DMS79 (cell line): ENCODE measurements at places on chromosomes 13 and 19.

GRCh38 chr13:100957741-100958140 lies 283.1 kb upstream of the TMTC4 start:
- DNase-seq: no peak

DNA sequence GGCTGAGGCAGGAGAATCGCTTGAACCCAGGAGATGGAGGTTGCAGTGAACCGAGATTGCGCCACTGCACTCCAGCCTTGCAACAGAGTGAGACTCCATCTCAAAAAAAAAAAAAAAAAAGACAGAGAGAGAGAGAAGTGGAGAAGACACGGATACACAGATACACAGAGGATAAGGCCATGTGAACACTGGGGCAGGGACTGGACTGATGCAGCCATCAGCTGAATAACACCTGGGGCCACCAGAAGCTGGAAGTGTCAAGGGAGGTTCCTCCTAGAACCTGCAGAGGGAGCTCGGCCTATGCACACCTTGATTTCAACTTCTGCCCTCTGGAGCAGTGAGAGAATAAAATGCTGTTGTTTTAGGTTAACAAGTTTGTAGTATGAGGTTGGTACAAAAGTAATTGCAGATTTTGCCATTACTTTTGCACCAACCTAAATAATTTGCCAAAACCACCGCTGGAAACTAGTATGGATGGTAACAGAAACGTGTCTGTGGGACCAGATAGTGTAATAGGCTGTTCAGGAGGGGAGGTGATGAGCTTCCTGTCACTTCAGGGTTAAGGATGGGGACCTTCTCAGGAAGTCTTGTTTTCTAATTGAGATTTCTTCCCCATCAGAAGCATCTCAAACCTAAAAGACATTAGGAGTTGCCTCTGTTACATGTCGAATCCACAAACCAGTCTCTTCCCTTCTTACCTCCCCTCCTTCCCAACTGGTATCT lies 36.4 kb upstream of the IGSF23 start:
- no peak for DNase-seq

DNA sequence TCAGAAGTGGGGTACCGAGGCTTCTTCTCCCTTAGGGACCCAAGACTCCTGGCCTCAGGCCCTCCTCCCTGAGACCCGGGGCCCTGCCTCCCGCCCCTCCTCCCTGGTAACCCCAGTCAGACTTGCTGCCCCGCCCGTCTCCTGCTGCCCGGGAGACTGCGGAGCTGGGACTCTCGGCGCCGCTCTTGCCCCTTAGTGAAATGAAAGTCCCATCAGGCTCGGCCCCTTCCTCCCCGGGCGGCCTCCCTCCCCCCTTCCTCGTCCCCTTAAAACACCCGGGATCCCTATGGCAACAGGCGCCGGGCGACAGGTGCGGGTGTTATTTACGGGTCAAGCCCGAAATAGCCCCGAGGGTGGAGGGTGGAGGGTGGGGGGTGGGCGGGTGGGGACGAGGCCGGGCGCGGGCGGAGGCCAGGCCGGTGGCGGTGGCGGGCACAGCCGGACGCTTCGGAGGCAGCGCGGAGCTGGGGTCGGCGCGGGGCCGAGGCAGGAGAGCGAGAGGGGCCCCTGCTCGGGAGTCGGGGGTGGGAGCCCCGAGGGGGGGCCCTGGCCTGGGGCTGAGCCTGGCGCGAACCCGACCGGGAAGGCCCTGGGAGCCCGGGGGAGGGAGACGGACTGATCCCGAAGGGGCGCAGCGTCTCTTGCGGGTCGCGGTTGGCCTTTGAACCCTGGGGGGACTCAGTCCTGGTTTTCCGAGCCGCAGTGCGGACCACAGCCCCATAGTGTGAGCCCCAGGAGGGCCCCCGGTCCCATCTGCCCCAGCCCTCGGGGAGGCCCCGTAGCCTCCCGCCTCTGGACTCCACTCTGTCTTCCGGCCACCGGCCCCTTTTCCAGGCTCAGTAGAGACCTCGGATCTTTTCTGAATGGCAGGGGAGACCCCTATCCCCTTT lies at the start of gene CACNG6:
CACNG6 (plus strand) TSS at position 414 of the 890 bp plus-strand sequence. CDS start 1,241 bp downstream, outside the sequence.
- DNase-seq: peak; percentile 40

DNA sequence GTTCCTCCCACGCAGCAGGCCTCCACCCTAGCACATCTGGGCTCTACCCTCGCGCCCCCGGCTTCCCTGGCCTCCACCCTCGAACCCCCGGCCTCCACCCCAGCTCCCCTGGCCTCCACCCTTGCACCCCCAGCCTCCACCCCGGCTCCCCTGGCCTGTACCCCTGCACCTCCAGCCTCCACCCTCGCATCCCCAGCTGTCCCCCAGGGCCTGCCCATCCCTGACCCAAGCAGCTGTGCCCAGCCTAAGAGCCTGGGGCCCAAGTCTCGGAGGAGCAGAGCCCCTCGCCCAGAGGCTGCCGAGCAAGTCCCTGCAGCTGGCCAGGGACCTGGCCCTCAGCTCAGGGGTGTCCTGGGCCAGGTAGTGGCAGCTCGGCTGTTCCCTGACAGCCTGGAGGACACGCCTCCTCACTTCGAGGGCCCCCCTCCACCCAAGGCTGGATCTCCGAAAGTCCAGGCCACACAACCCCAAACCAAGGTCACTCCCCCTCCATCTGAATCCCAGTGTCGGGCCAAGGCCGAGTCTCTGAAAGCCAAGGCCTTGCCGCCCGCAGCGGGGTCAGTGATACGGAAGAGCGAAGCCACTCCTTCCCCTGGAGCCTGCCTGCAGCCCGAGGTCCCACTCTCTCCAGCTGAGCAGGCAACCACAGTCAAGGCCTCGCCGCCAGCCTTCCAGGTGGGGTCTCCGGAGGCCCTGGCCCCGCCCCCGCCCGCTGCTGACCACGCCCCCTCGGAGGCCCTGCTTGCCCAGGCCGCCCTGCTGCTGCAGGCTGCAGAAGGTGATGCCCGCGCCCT lies 7.9 kb upstream of the ARHGAP33 start:
- DNase-seq: no peak

DNA sequence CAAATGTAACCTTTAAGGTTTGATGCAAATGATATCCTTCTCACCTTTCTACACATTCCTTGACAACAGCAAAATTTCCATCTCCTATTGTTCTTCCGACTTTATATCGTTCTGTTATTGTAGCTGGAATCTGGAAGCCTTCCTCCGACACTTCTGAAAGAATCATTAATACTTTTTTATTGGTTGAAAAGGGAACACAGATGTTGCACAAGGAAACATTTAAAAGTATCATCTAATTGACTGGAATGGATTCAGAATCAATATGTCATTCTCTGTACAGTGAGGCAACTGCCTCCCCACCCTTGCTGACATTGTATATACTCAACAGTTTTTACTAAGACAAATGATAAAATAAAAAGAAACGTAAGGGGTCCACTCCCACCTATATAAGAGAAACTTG lies 295.2 kb downstream of the DCLK1 start:
- DNase-seq: no peak

DNA sequence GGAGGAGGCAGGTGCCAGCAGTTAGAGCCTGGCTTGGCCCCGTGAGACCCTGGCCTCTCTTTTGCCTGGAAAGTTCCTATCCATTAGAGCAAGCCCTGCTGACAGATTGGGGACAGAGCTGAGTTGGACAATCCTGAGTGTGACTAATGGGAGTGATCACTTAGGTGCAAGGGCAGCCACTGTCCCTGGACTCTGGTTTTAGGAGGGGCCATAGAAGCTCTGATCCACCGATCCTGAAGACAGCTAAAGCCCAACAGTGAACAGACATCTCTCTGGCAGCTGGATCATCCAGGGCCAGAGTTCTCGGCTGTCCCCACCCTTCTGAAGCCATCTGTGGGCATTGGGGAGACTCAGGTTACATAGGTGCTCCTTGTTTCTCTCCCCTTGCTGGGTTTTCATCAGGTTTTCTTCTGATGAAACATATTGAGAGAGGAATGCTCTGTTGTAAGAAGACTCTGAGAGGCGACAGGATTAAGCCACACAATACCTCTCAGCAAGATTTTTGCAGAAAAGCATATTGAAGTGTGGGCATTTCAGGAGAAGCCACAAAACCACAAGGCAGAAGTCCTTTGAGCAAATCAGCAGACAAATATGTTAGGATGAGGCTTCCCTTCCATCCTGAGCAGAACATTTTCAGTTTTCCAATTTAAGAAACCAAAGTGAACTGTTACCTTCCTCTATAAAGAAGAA lies 288.0 kb upstream of the MAB21L1 start:
- no peak for DNase-seq

- no peak for DNase-seq
These were observed 32.1 kb downstream of the RBM26 start for GRCh38 chr13:79373916-79374315.

GRCh38 chr13:110953416-110953815 lies 38.5 kb upstream of the ANKRD10 start:
- DNase-seq: no peak

- no peak for DNase-seq
These were observed 513.1 kb downstream of the SLITRK6 start for GRCh38 chr13:85286081-85286480.

GRCh38 chr19:16136185-16136999 lies 7.1 kb upstream of the HSH2D start:
- DNase-seq: no peak

GRCh38 chr19:47135156-47135555 lies 4.5 kb downstream of the SAE1 start:
- no peak for DNase-seq

DNA sequence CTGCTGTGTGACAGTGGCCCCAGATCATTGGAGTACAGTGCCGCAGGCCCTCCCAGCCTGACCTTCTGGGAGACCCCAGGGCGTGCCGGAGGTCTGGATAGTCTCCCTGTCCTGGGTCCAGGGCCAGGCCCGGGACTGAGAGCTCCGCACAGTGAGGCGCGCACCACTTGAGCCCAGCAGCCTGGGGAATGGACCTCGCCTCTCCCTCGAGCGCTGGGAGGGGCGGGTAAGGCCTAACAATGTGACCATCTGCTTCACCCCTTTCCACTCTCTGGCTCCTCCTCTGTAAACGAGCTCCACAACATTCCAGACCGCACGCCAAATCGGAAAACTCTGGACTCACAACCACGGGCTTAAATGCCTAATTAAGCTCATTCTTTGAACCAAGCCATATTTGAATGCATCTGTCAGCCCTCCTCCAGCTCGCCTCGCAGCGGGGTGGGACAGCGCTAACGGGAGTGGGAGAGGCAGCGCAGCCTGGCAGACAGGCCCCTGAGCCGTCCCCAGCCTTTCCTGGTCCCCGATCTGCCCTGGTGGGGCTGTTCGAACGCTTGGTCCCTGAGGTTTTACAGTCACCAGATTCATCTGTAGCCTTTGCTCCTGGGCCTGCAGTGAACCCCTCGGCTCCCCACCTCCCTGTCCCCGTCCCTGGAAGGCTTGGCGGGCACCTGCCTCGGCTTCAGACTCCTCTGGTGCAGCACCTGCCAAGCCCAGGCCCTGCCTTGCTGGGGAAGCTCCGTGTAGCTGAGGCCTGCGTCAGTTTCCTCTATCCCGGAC lies 120.7 kb upstream of the VSTM2B start:
- DNase-seq: peak; percentile 85

DNA sequence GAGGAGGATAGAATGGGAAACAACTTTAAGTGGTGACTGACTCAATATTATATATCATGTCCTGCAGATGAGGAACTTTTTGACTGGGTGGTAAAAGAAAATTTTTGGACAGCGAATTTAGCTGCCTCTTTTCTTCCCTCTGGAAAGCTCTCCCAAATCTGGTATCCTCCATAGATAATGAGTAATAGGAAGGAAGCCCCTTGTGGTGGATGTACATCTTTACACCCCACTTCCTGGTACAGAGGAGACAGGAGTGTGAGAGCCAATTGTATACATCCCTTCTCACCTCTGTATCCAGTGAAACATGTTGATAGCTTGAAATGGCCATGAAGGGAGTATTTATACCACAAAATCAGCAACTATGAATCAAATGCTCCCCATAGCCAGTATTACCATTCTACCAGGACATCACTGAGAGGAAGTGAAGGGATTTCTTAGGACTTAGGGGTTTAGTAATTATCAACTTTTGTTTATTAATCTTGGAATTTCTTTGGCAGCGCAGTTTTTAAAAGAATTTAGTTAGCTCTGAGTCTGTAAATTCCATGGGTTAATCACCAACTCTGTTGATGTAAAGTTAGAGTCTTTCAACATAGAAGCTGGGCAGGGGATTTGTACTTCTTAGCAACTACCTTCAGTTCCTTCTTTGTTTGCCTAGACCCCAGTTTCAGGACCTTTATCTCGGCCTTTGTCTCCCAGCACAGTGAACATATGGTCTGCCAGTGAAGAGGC lies 17.0 kb upstream of the TDRD3 start:
- no peak for DNase-seq

- no peak for DNase-seq
These were observed 141.9 kb downstream of the SUCLA2 start for GRCh38 chr13:47859165-47859564.

GRCh38 chr19:39413272-39413910 lies 922 bp downstream of the PLEKHG2 start:
- no peak for DNase-seq

DNA sequence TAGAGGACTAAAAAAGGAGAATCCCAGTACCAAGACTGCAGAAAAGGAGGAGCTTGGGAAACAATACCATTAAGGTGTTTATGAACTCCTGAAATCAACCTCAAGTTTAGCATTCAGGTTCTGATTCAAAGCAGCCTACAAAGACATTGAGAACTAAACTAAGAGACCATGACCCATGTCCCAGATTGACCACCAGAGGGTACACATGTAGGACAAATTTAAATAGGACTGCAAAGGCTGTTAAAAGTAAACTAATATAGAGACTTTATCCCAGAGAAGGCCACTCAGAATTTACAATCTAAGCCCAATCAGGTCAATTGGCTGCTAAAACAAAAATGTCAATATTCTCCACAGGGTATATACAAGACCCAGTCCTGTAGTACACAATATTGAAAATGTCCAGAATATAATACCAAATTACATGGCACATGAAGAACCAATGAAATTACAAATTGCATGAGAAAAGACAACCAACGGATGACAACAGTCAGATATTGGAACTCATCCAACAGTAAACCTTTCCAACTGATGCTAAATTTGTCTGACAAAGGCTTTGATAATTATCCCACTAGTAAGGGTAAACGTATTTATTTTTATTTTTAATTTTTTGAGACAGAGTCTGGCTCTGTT lies 682.4 kb downstream of the UQCRFS1 start:
- no peak for DNase-seq

DNA sequence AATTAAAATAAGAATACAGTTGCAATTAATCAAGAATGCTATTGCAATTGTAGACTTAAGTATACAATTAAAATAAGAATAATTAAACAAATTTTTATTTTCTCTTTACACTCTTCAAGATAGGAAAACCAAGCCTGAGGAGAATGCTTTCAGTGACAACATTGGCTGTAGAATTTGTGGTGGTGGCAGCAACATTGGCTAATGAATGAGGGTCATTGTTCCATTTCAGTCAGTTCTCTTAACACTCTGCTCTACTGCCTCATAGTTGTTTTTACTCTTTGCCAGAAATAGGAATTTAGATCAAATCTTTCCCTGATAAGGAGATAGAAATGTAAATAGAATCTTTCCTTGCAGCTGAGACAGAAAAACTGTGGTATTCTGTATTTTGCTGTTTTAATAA lies 391.6 kb downstream of the PCDH20 start:
- no peak for DNase-seq

DNA sequence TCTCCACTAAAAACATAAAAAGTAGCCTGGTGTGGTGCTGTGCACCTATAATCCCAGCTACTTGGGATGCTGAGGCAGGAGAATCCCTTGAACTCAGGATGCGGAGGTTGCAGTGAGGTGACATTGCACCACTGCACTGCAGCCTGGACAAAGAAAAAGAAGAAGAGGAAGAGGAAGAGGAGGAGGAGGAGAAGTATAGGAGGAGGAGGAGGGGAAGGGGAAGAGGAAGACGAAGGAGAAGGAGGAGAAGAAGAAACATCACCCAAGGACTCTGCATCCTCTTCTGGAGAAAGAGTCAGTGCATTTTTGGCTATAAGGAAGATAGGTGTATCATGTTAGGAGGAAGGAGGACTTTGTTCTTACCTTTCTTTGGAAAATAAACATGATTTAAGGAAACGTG lies 13.0 kb upstream of the FPR3 start:
- DNase-seq: no peak
